ENCODE measurements at places on chromosomes 2 and 18.

- peak; percentile 47 for DNase-seq
Observed at GRCh38 chr2:173210270-173211196, 134.9 kb downstream of the MAP3K20 start.

DNA sequence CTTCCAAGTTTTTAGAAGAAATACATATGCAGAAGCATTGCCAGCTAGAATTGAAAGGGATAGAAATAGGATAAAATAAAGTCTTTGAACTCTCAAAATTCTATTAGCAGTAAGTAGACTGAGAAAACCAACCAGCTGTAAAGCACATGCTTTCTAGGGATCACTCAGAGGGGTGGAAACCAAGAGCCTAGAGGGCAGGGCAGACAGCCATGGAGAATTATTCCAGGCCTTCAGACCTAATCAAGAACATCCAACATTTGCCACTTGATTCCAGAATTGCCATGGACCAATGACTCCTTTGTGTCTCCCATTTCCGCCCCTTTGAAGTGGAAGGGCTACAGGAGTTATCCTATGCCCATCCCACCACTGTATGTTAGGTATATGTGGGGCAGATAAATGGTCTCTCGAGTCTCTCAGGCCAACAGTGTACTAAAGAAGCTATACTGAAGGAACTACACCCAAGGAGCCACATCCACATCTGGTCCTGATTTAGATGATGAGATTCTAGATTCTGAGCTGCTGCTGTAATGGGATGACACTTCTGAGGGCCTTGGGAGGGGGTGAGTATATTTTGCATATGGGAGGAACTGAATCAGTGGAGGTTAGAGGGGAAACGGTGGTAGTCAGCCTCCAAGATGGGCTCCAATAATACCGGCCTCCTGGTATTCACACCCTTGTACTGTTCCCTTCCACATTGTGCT lies 4.0 kb downstream of the FARSB start:
- no peak for DNase-seq

DNA sequence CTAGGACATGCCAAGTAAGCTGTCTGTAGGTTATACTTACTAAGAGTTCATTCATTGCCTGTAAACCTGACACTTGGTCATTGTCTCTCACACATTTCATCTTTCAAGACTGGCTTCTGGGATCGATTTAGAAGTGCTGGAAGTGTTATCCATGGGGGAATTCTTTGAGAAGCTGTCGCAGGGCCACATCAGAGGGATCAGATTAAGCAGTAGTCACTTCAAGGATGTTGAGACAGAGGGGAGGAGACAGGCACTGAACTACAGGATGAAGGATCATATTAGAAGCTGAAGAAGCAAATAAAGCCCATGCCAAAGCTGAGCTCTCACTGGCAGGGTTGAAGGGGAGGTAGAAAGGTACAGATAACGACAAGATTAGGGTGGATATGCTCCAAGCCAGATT lies 49.0 kb downstream of the CDK15 start:
- no peak for DNase-seq

GRCh38 chr18:44830581-44830980 lies 149.9 kb downstream of the SETBP1 start:
- no peak for DNase-seq

DNA sequence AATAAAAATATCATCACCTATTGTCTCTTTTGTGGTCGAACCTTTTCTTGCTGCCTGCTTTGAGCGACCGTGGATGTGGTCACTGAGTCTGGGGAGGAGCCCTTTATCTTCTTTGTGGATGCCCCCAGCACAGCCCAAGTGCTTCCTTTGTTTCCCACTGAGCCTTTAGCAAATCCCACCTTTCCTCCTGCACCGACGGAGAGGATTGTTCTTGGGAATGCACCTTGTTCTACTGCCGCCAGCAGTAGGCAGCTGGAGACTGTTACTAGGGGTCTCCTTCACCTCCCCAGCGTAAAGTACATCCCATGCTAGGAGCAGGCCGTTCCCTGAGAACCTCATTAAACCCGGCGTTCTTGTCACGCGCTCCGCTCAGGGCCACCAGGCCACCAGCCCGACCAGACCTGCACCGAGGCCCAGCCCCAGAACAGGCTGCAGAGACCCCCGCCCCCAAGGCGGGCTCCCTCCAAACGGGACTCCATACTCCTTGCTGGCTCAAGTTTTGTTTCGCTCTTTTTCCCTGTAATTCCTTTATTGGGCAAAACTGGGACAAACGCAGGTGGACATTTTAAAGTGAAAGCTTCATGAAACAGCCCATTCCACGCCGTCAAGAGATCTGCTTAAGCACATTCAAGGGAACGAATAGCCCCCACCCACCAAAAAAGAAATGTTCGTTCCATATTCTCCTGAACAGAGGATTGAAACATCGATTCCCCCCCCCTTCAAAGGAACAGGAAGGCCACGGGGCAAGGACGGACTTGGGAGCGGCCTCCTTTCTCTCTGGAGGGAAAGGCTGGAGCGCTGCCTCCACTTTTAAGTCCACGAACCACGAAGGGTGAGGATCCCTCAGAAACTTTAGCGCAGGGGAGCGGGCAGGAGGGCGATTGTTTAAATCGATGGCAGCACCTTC lies 1.1 kb upstream of the MAT2A start:
- DNase-seq: peak; percentile 17

GRCh38 chr2:60321816-60322215 lies 231.6 kb downstream of the BCL11A start:
- no peak for DNase-seq

GRCh38 chr2:50098242-50098641 lies 933.7 kb downstream of the NRXN1 start:
- DNase-seq: no peak

DNA sequence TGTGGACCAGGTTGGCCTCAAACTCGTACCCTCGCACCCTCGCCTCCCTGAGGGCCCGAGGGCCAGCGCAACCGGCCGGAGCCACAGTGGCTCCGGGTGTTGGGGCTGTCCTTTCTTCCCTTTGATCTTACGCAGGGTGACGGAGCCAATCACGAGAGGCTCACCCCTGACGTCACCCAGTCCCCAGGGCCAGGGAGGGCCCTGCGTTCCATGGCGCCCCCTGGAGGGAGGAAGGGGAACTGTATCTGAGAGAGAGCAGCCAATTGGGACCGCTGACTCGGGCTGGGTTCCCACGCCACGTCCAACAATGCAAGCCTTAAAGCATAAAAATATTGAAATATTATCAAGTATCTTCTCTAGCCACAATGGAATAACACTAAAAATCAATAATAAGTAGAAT lies 432.8 kb upstream of the LRRTM4 start:
- no peak for DNase-seq

- no peak for DNase-seq
Observed at GRCh38 chr2:15010346-15010745, 377.8 kb downstream of the LRATD1 start.

DNA sequence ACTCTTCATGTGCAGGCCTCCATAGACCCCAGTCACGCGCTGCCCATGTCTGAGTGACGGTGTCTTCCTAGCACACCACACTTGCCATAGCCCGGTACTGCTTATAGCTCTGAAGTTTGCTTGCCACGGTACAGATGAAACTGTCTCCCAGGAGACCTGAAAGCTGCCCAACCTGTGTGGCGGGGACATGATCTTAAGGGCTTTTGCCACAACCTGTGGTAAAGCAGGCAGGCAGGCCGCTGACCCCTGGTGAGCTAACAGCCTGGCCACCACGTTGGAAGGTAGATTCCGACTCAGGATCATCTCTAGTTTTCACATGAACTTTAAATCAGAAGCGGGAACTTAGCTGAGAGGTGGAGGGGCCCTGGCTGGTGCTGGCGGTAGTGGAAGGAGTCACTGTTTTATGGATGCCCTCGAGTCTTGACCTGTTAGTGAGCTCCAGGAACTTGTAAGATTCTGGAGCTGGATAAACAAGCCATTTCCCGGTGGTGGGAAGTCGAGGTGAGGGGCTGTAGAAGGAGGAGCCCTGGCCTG lies 153.3 kb downstream of the ZNF236 start:
- DNase-seq: no peak

DNA sequence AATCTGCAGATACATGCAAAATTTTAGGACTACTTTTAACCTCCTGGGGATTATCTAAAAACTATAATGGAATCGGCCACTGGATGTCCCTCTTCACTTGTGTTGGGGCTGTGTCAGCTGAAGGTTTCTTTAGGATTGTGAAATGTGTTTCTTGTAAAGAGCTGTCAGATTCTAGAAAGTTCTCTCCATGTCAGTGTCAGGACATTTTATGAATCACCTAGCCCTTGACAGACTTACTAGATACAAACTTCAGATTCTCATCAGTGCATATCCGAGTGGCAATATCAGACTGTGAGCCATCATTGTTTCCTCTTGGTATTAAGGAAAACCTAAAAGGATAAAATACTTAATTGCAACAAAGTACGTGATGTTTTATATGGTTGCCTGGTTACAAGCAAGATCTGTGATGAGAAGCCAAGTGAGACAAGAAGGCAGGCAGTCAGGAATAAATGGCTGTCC lies 107.3 kb downstream of the CPS1 start:
- DNase-seq: no peak

DNA sequence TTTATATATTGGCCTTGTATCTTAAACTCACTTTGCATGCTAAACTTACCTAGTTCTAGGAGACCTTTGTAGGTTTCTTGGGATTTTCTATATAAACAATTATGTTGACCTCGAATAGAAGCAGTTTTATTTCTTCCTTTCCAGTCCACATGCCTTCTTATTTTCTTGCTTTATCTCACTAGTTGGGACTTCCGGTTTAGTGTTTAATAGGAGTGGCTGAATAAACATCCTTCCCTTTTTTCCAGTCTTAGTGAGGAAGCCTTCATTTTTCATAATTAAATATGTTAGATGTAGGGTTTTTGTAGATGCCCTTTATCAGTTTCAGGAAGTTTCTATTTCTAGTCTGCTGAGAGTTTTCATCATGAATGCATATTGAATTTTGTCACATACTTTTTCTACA lies 347.3 kb upstream of the HNRNPA3 start:
- no peak for DNase-seq

GRCh38 chr2:218896501-218897393 lies 16.1 kb downstream of the WNT10A start:
- DNase-seq: peak; percentile 93

DNA sequence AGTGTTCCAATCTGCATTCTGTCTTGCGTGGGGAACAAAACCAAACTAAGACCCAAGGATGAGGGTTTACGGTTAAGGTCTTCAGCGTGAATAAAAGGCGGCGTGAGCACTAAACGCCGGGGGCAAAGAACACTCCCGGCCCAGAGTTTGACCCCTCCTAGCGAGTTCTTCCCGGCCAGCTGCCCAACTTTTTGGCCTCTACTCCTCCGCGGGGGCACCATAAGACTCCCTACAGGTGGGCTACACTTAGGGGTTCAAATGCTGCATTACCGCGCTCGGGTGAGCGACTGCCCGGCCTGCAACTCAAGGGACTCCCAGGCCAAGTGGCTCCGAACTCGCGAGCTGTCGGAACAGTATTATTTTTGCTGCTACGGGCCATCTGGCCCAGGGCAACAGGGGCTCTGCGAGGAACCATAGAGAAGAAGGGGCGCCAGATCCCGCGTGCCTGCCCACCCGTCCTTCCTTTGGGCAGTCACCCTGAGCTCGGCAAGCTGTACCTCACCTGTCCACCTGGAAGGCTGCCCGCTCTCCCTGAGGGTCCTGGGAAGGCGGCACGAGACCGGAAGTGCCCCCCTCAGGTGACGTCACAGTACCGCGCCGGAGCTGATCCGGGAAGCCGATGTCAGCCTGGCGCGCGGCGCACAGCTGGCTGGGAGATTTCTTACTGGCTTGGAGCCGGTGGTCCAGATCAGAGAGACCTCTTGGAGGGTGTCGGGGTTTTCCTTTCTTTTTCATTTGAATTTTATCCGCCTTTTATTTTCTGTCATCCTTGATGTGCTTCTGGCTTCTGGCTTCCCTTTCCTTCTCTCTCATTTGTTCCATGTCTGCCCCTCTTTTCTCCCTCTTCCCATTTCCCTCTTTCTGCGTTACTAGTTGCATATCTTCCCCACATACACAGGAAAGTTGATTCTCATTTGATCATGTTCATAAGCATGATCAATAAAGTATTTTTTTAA lies at the start of gene LDAH:
LDAH (minus strand) TSS at position 567 of the 956 bp plus-strand sequence. CDS start 21,638 bp downstream, outside the sequence.
- DNase-seq: peak; percentile 79

GRCh38 chr2:192828175-192828574 lies 633.4 kb upstream of the TMEFF2 start:
- DNase-seq: no peak

GRCh38 chr18:60120231-60120750 lies 220.5 kb downstream of the PMAIP1 start:
- no peak for DNase-seq

DNA sequence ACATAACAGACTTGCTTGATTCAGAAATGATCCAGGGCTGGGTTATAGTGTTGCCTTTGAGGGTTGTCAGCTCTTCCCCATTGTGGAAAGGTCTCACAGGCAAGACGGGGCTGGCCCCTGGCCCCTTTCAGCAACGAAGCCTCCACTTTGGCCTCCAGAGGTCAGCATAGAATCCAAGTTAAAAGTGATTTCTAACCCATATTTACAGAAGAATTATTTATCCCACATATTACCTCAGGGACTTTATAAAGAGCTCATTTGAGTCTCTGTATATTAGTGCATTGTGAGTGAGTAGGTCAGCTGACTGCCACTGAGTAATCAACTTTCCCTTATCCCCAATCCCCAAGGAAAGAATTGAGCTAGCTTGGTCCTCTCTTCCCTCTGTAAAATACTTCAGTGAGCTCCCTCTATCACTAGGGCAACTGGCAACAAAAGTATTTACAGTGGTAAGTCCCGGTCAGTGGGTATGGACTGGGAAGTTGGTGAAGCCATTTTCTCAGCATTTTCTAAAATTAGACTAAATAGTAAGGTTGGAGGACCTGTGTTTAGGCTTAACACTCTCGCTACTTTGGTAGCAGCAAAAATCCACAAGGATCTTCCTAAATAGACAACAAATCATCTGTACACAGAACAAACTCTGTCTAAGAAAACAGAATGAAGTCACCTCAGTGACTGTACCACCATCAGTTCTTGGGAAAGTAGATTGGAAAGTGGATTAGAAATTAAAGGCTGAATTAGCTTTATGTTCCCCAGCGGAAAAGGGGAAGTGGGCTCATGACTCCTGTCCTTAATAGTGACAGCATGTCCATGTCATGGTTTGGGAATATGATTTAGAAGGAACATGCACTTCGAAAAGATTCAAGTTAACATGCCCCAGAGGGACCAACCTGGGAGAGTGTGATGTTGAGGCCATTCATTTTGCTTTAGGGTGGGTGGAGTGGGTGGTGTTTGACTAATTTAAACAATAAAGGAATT lies 171.0 kb upstream of the SIX3 start:
- no peak for DNase-seq

- DNase-seq: no peak
Observed at GRCh38 chr18:25123438-25124232, 228.3 kb downstream of the ZNF521 start.

- DNase-seq: no peak
Observed at GRCh38 chr18:46072376-46072867, 362 bp upstream of the PSTPIP2 start.

DNA sequence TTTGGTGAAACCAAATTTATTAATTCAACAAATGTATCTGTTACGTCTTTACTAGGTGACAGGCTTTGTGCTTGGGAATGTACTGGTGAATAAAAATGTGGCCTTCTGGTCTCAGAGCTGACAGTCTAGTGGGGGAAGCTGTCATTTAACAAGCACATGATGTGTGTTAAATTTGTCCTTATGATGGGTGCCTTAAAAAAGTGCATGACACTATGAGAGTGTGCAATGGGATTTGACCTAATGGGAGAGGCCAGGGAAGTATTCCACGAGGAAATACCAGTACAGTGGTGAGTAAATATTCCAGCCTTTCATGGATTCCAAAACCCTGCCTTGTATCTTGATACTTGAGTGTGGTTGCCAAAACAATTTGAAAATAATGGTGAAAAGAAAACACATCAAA lies 308.9 kb downstream of the PLCL1 start:
- DNase-seq: no peak

- DNase-seq: no peak
Observed at GRCh38 chr2:225122007-225122406, 79.7 kb upstream of the DOCK10 start.

- no peak for DNase-seq
Observed at GRCh38 chr2:23478933-23479683, 94.1 kb downstream of the KLHL29 start.

Measured in T-helper 2 cell treated with Interferon-gamma antibody and Interleukin-4, amounts not matched to agents 5 μg/mL and 100 μg/mL, for 36 hours (primary cell).